ENCODE measurements at places on chromosomes 1 and 21. TPM values are rescaled to one million over a fixed set of nuclear protein-coding genes. Genes with fewer than 3 reads are reported as not detected.

DNA sequence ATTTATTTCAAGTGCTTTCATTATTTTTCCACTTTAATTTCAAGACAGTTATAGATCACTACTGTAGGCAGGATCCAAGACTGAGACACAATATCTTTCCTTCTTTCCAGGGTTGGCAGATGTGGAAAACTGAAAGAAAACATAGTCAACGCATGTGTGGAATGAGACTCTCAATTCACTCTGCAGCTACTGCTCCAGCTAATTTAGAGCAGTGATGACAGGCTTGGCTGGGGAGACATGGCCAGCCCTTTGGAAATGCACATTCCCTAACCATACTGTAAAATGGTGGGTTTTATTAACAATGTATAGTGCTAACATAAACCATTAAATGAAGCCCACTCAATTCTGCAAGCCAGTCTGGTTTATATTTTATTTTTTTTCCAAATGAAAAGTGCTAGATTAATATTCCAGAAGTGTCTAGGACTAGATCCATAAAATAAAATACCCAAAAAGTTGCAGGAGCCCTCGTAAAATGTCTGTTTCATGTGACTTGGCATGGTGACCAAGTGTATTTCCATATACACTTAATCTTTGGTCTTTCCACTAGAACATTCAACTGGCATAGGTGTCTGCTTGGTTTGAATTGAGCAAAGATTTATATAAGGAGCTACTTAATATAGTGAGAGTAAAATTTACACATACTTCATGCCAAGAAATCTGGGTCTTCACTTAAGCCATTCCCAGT, 32.9 kb downstream of the COL11A1 start:
- no peak for DNase-seq

DNA sequence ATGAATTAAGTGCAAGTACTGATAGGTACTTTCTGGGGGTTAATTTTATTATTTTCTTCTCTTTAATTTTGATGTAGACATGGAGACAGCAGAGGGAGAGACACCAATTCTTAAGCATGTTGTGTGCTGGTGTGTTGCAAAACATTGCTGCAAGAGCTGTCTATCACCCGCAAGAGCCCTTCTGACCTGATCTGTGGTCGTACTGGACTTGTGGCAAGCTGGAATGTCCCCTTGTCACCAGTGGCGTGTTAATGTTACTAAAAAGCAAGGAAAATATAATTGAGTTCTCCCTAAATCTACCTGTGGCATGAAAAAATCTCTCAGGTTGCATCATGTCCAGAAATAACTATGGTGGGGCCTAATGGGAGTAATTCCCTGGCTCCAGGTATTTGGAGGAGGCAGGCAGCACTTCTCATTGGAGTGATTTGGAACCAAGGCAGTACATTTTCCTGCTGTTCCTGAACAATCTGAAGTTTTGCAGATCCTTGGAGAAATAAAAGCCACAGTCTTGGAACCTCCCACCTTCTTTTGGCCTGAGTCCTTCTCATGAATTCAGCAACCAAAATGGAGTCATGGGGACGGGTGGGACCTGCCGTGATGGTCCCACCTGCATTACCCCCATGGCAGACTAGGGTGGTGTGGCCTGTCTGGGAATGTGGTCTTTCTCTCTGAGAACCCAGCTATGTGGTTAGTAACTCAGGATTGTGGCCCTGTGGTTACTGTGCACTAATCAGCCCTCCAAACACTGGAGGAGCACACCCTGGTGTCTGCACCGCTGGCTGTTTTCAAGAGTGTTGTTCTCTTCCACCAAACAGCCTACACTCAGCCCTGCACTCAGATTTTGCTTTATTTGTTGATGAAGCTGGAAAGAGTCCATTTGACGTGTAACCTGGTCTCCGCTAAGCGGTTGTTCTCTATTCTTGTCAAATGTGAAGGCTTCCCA, 57.4 kb downstream of the GALNT2 start:
- no peak for DNase-seq

CDC42 gene
- 252 TPM for total RNA-seq

DNA sequence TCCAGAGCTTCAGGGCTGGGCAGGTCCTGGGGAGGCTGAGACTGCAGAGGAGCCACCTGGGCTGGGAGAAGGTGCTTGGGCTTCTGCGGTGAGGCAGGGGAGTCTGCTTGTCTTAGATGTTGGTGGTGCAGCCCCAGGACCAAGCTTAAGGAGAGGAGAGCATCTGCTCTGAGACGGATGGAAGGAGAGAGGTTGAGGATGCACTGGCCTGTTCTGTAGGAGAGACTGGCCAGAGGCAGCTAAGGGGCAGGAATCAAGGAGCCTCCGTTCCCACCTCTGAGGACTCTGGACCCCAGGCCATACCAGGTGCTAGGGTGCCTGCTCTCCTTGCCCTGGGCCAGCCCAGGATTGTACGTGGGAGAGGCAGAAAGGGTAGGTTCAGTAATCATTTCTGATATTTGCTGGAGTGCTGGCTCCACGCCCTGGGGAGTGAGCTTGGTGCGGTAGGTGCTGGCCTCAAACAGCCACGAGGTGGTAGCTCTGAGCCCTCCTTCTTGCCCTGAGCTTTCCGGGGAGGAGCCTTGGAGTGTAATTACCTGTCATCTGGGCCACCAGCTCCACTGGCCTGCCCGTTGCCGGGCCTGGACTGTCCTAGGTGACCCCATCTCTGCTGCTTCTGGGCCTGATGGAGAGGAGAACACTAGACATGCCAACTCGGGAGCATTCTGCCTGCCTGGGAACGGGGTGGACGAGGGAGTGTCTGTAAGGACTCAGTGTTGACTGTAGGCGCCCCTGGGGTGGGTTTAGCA, 9.3 kb downstream of the MYBPH start:
- peak; percentile 51 for DNase-seq

DNA sequence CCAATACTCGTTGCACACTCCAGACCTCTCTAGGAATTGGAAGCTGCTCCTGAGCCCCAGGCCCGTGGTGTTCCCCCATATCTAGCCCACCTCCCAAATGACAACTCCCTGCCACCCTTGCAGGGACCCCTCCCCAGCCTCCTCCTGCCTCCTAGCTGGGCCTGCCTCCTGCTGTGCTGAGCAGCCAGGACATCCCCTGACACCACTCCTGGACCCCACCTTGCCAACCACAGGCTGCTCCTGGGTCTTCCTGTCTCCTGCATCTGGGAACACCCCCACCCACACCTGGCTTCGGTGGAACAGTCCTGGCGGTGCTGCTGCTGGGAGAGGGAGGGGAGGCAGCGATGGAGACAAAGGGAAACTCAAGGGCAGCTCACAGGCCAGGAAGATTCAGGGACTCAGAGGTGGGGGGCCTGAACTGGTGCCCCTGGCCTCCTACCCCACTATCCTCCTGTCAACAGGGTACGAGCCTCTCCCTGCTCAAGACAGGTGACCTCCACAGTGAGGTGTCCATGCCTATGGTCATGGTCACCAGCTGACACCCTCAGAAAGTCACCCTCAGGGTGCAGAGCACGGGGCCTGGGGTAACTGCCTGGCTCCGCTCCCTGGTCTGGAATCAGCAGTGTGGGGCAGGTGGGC, 81.2 kb downstream of the RIPK4 start:
- no peak for DNase-seq

GRCh38 chr21:44035244-44035643, 23.1 kb downstream of the TRAPPC10 start:
- no peak for DNase-seq

Measured in spleen (tissue), 13 donors.